ENCODE measurements at places on chromosomes 6 and 20. TPM values are rescaled to one million over a fixed set of nuclear protein-coding genes. Genes with fewer than 3 reads are reported as not detected.

GRCh38 chr6:137283940-137284810 is 65.0 kb upstream of the IFNGR1 start:
- DNase-seq, result no peak

GRCh38 chr20:60446267-60447111 is 488.3 kb downstream of the CDH26 start:
- no peak for DNase-seq

GRCh38 chr20:14888134-14888533 is 550.7 kb upstream of the FLRT3 start:
- no peak for DNase-seq

DNA sequence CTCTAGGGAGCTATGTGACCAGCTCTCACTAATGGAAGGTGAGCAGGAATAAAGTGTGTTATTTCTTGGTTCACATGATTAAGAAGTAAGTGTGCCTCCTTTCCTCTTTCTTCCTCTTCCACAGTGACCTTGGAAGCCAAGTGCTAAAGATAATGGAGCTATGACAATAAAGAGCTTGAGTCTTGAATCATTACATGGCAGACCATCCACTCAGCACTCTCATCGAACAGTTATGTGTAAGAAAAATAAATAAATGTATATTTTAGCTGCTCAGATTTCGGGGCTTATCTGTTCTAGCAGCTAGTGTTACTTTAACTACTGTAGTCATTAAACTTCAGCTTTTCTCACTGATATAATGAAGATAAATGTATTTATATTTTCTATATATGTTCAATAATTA is 72.9 kb downstream of the HDGFL1 start:
- DNase-seq, result no peak

DNA sequence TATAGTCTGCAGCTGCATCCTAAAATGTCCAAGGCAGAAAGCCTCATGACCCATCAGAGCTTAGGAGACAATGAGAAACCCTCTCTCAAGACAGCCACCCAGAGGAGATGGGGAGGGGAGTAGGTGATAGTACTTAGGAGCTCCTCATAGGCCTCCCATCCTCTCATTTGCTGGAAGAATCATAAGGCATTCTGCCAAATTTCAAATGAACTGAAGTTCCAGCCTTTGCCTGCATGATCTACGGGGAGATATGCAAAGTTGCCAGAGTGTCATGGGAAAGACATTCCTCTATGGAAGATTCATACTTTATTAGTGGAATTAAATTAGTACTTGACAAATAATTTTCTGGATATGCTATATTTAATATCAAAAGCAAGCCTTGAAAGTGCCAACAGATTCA is 194.1 kb upstream of the GJE1 start:
- no peak for DNase-seq

- DNase-seq, result no peak
Observed at GRCh38 chr6:80211286-80211685, 104.8 kb downstream of the BCKDHB start.

- no peak for DNase-seq
Observed at GRCh38 chr6:6595952-6596351, 7.4 kb downstream of the LY86 start.

DNA sequence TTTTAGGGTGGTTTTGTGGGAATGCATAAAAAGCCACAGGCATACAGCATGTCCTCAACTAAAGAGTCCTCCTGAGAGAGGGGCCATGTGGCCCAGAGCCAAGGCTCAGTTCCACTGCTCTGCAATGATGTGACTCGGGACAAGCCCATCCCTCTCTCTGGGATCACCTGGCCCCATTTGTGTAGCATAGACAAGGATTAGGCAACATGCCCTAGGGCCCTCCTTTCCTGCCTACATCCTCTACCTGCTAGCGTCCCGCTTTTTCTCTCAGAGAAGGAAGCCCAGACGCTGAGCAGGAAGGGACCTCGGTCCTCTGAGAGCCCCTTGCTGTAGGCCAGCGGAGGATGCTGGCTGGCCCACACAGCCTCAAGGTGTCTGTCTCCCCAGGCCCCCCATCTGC is 8.8 kb downstream of the TGM2 start:
- DNase-seq, result no peak

- DNase-seq, result peak; percentile 62
Observed at GRCh38 chr6:170073846-170074245, 217.0 kb downstream of the DLL1 start.

GRCh38 chr20:44598423-44599305 is 16.3 kb downstream of the PKIG start:
- DNase-seq, result peak; percentile 80

DNA sequence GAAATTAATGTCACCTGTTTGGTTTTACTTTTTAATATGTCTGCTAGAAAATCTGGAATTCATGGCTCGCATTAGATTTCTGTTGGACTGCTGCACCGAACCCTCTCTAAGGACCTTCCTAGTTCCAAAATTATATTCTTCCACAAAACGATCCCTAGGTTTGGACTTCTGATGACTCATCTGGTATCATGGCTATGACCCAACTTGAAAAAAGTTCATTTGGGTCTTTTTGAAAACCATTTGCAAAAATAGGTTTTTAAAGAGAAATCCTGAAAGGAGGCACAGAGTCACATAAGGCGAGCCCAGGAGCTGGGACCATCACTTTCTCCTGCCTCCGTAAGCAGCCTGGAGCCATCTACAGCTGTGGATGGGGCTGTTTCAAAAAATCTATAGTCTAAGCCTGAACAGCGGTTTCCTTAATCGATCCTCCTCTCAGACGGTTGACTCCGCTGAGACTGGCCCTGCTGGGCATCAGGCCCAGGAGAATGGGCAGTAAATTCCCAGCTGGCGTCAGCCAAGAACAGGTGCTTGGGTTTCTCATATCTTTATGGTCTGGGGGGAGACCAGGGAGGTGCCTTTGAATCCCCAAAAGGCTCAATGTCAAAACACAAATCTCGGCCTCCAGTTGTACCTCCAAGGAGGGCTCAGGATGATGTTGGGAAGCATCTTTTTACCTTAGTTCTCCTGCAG is 44.6 kb downstream of the SLC24A3 start:
- DNase-seq, result no peak

DNA sequence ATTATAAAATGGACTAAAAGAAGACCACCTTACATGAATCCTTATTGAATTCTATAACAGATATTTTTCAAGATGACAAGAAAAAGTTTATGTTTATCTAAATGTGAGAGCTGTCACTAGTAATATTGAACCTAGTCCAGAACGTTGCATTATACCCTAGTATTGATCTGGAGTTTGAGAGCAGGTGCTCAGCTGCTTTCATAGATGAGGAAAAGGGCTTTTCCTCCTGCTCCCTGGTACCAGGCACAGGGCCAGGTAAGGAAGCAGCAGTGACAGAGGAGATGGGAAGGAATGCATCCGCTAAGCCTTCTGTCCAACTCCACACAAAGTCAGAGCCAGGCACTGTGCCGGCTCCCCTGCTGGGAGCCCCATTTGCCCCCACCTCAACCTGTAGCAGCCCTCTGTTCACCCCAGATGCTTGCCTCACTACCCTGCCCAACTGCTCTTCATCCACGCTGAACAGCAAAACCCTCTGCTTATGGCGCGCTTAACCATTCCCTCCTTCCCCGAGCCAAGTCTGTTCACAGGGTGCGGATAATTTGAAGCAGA is 393.1 kb downstream of the FRK start:
- no peak for DNase-seq

GRCh38 chr20:57657535-57658446 is 37.6 kb upstream of the ZBP1 start:
- peak; percentile 85 for DNase-seq

DNA sequence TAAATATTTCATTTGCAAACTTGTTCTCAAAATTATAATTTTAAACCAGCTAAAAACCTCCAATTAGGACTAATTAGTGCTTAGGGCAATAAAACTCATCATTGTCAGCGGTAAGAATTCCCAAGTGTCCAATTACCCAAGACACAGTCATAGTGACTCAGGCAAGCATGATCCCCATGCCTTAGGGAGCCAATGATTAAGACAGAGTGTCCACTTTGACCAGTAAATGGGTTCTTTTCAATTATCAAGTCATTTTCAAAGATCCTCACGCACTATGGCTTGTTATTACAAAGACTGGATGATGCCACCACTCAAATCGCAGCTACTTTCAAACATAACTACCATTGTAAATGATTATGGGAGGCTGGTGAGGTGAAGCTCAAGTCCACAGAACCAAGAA is 114.0 kb downstream of the BFSP1 start:
- no peak for DNase-seq

GRCh38 chr6:151497905-151498304 is 4.1 kb downstream of the CCDC170 start:
- DNase-seq, result no peak

DNA sequence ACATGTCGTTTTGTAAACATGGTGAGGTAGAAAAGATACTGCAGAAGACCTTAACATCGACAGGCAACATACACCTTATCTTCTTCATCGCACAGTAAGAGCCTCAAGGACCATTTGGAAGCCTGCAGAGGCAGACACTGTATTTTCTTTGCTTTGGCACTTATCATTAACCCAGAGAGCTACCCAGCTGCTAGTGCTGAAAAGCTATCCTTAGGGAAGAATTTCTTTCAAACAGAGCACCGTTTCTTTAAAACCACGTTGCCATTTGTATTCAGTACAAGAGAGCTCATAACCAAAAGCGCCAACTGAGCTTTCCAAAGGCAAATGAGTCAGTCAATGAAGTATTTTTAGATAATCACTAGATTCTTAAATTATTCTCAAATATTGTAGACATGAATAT is 306.6 kb downstream of the EPM2A start:
- DNase-seq, result no peak

DNA sequence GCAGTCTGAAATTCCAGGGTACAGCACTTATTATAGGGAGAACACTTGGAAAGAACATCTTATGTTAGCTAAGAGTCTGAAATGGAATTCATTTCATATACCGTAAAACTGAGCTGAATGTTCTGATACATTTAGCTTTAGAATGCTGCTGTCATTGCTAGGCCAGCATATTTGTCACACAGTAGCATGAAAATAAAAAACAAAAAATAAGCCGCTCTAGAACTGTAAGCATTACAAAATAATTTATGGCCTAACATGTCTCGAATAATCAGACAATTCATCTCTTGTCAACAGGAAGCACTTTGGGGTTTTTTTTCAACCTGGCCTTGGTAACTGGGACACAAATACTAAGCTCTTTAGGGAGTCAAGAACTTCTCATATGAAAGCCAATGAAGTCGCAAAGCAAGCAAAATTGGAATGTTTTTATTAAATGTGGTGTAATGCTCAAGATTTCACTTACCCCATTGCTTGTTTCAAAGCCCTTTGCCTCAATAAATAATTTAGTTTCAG is 115.7 kb downstream of the PHACTR1 start:
- DNase-seq, result no peak

DNA sequence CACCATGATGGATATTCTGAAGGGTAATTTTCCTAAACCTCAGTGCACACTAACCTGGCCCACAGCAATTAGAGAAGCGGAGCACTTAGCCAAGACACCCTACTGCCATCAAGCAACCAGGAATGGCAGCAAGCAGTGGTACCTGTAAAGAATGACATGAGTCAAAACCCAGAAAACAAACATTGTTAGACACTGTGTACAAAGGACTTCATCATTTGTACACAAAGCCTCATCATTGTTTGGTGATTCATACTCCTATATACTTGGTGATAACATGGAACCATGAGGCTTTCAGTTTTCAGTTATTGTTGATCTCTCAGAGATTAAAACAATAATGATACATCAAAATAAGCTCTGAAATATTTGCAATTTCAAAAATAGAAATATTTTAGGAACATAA is 74.6 kb downstream of the MLIP start:
- DNase-seq, result no peak

DNA sequence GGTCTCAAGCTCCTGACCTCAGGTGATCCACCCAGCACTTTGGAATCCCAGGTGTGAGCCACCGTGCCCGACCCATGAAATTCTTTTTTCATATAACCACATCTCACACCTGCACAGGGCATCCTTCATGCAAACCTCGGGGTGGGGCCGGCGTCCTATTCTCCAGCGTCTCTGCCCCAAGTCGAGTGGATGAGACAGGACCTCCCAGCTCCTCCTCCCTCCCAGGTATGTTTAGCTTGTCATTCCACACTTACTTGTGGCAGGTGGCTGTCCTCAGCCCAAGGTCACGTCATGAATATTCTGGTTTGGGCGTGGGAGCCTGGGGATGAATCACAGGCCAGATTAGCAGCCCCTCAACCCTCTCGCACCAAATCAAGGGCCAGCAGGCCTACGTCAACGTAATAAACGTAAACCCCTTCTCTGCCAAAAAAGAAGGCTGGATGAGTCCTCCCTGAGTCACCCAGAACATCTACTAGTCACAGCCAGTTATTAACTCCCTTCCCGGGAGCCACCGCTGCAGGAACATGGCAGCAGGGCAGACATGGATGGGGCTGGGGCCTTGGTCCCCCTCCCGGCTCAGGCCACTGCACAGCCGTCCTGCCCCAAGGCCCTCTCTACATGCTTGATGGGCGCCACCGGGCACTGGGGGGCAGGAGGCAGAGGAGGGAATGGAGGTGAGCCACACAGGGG is 91.7 kb downstream of the YTHDF1 start:
- peak; percentile 34 for DNase-seq

- peak; percentile 94 for DNase-seq
Observed at GRCh38 chr6:71289039-71289801, 609 bp downstream of the OGFRL1 start.

- DNase-seq, result no peak
Observed at GRCh38 chr20:44784688-44785087, 25.7 kb downstream of the RIMS4 start.

DNA sequence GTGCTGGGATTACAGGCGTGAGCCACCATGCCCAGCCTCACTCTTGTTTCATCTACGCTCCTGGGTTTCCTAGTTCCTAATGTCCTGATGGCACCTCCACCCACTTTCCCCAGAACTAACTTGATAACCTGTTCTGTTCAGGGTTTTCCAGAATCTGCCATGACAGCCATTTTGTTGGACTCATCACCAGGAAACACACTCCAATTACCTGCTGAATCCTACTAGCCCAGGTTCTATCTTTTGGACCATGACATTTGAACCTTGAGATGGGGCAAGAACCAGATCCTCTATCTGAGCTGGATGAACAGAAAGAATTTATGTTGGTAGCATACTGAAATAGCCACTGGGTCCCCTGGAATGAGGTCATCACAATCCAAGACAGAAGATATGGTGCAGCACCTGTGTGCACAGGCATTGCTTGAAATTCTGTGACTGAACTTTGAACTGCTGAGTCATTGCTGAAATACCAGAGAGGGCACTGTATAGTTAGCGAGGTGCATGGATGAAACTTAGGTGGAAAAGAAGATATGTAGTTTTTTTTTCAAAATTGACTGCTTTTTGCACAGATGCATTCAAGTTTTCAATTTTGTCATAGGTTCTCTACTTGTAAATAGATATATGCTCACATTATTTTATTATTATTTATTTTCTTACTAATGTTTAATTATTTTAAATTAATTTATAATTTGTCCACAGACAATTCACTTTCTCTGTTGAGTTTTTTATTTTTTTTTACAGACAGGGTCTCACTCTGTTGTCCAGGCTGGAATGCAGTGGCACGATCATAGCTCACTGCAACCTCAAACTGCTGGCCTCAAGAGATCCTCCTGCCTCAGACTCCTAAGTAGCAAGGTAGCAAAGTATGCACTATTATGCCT is 42.8 kb upstream of the TASP1 start:
- no peak for DNase-seq

JPH2 gene
- total RNA-seq, result 4.4 TPM

OTOR gene
- total RNA-seq, result not detected

ENPP3 gene
- total RNA-seq, result 0.49 TPM

BTNL2 gene
- total RNA-seq, result not detected

YIPF3 gene
- total RNA-seq, result 74.7 TPM

ZNF512B gene
- 21.8 TPM for total RNA-seq

C6orf58 gene
- total RNA-seq, result not detected

LAMA5 gene
- 203 TPM for total RNA-seq

POU5F1 gene
- 3.7 TPM for total RNA-seq

IL20RA gene
- not detected for total RNA-seq

RNF144B gene
- 48.0 TPM for total RNA-seq

TREM2 gene
- not detected for total RNA-seq

Measured in spleen (tissue), 13 donors.